ENCODE measurements at places on chromosomes 2 and 18. TPM values are rescaled to one million over a fixed set of nuclear protein-coding genes. Genes with fewer than 3 reads are reported as not detected.

PDE11A gene
- not detected for total RNA-seq

FMNL2 gene
- total RNA-seq = 17.1 TPM

TMEM182 gene
- total RNA-seq = 2.6 TPM

CD8B2 gene
- total RNA-seq = not detected

SLC23A3 gene
- total RNA-seq = 1.4 TPM

SRBD1 gene
- 9.1 TPM for total RNA-seq

NOL4 gene
- total RNA-seq = not detected

ALPG gene
- not detected for total RNA-seq

NTSR2 gene
- not detected for total RNA-seq

NOSTRIN gene
- total RNA-seq = not detected

KIAA2012 gene
- not detected for total RNA-seq

RAB27B gene
- 7.5 TPM for total RNA-seq

ATOH8 gene
- total RNA-seq = 5.3 TPM

BMPR2 gene
- 30.6 TPM for total RNA-seq

CHCHD5 gene
- 35.5 TPM for total RNA-seq

PMS1 gene
- 12.7 TPM for total RNA-seq

HRH4 gene
- not detected for total RNA-seq

GTF2A1L gene
- 0.13 TPM for total RNA-seq

DOK6 gene
- 0.65 TPM for total RNA-seq

DSC2 gene
- 1.7 TPM for total RNA-seq

MYO7B gene
- 0.24 TPM for total RNA-seq

CPLX4 gene
- total RNA-seq = not detected

SMYD1 gene
- total RNA-seq = not detected

MAPK4 gene
- total RNA-seq = 0.16 TPM
